ENCODE measurements at places on chromosomes 12 and 14.

GRCh38 chr12:54059668-54060067 is 6.0 kb downstream of the HOXC4 start:
- no peak for DNase-seq

- DNase-seq, result no peak
These were observed 4.1 kb upstream of the SERPINA1 start for GRCh38 chr14:94392510-94392935.

- no peak for DNase-seq
These were observed 67.1 kb upstream of the SLC38A4 start for GRCh38 chr12:46892887-46893286.

- no peak for DNase-seq
These were observed 28.4 kb downstream of the PTPN11 start for GRCh38 chr12:112447106-112447505.

DNA sequence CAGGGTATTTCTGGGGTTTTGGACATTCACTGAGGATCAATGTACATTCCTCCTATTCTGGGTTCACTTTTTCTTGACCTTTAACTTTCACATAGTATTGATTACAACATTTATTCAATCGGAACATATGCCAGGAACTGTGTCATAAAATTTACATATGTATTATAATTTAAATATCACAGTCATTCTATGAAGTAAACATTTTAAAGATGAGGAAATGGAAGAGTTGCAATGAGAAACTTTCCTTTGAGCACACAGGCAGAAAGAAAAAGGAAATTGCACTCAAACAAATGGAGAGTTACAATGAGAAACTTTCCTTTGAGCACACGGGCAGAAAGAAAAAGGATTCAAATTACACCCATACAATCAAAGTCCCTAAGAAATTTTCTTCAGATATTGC is 3.1 kb downstream of the MUCL1 start:
- no peak for DNase-seq

DNA sequence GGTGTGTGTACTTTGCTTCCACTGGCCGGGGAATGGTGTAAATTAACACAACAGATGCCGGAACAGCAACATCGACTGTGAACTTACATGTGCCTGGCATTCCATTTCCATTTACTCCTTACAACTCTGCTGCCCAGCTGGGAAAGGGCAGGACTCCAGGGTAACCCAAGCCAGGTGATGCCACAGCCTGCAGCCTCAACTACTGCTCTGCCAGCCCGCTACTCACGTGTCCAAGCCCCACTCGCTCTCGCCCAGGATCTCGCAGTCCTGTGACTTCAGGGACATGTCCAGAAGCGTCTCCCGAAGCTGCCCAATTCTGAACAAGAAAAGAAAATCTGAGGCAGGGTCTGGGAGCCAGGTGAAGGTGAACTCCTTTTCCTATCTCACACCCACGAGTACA is 10.7 kb downstream of the ABCD4 start:
- no peak for DNase-seq
